B cell (primary cell): ENCODE measurements at places on chromosomes 11 and 22. TPM values are rescaled to one million over a fixed set of nuclear protein-coding genes. Genes with fewer than 3 reads are reported as not detected.

DNA sequence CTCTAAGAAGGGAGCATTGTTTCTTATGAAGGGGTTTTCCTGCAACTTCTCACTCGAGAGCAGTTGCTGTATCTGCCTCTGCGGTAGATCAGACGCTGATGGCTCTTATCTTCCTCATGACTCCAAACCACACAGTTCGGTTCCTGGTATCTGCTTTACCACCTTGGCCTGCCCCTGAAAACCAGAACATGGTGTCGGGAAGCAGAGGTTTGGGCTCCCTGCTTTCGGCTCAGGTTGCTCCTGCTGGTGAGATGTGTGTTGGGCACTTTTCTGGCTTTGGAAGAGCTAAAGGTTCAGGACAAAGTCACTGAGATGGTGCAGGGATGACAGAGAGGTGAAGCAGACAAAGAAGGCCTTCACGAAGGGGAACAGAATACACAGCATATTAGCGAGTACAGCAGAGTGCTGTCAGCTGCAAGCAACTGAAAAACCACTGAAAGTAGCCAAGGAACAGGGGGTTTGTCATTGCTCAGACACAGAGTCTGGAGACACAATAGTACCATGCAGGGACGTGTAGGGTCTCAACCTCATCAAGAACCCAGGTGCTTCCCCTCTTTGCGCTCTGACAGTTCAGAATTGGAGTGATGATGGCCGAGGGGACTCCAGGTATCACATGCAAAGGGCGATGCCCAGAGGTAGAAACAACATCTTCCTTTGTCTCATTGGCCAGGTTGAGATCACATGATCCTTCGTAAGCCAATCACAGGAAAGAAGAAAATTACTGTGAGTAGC lies 11.9 kb upstream of the CSF2RB start:
- H3K36me3 ChIP-seq, result no peaks in the 10 kb centered on the region
- H3K4me3 ChIP-seq, result no peak overlapping the region
- peaks cover 10% of the 10 kb centered on the region for H3K27me3 ChIP-seq
- H3K4me1 ChIP-seq, result no peaks in the 10 kb centered on the region
- no peak overlapping the region for H3K27ac ChIP-seq
- peak; percentile 21 for DNase-seq

Gene NXPE2
- not detected in 2 replicates for total RNA-seq

DNA sequence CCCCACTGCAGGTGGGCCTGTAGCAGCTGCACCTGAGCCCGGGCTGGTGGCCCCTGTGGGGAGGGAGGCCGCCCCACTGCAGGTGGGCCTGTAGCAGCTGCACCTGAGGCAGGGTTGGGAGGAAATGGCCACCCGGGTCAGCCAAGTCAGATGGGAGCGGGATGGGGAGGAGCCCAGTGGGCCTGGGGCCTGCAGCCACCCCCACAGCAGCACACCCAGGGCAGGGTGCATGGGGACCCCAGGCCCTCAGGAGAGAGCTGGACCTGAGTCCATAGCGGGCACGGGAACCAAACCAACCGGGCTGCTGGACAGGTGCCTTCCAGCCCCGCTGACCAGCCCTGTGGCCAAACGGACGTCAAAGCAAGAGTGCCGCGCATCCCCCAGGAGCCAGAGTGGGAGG lies 61.7 kb downstream of the BRD1 start:
- no peak overlapping the region for H3K4me3 ChIP-seq
- no peaks in the 10 kb centered on the region for H3K27me3 ChIP-seq
- DNase-seq, result no peak
- no peaks in the 10 kb centered on the region for H3K36me3 ChIP-seq

DNA sequence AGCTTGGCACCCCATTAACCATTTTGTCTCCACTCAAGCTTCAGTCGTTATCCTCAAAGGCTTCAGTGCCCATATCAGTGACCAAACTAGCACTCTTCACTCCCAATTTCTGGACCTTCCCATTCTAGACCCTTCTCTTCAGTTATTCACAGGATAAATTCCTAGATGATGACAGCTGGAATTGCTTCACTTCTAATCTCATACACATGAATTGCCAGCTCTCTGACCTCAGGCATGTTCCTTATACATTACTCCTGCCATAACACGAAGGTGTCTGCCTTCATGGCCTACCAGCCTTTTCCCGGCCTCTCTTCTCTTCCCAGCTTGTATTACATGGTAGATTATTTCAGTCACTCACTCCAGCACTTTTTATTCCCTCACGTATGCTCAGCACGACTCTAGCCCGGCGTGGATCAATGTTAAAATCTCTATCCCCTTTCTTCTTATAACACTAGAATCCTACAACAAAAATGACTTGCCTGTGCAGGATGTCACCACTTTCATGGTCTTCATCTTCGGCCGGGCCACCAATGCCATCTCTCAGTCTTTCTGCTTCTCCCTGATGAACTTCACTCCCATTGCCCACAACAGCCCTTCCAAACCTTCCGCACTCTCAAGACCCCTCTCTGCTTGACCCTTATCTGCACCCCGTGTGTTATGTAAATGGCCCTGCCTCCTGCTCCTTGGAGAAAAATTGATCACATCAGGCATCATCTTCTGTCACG lies 36.9 kb downstream of the EIF3F start:
- peaks cover 17% of the 10 kb centered on the region for H3K27me3 ChIP-seq
- H3K4me3 ChIP-seq, result no peak overlapping the region
- peaks cover 12% of the 10 kb centered on the region for H3K4me1 ChIP-seq

Gene ASCL2
- 2.0 and 2.2 TPM in 2 replicates for total RNA-seq

- DNase-seq, result no peak
- peaks cover 1% of the 10 kb centered on the region for H3K4me1 ChIP-seq
- H3K4me3 ChIP-seq, result no peak overlapping the region
- H3K36me3 ChIP-seq, result no peaks in the 10 kb centered on the region
- no peak overlapping the region for H3K27ac ChIP-seq
Observed at GRCh38 chr22:45965563-45965962, 11.4 kb downstream of the WNT7B start.

Gene SMIM38
- 1.0 and 1.6 TPM in 2 replicates for total RNA-seq

GRCh38 chr11:15609445-15609844 lies 494.7 kb downstream of the INSC start:
- DNase-seq, result no peak
- no peak overlapping the region for H3K27ac ChIP-seq
- no peak overlapping the region for H3K4me3 ChIP-seq
- H3K36me3 ChIP-seq, result no peaks in the 10 kb centered on the region
- no peaks in the 10 kb centered on the region for H3K4me1 ChIP-seq

GRCh38 chr22:20919718-20920117 lies 2.5 kb downstream of the CRKL start:
- H3K27me3 ChIP-seq, result no peaks in the 10 kb centered on the region
- H3K4me1 ChIP-seq, result peaks cover 46% of the 10 kb centered on the region
- H3K36me3 ChIP-seq, result no peaks in the 10 kb centered on the region
- no peak for DNase-seq
- H3K27ac ChIP-seq, result no peak overlapping the region
